SHP77 (cell line): ENCODE measurements at places on chromosomes 3 and 15.

- no peak for DNase-seq
Observed at GRCh38 chr3:23159929-23160328, 43.2 kb upstream of the UBE2E2 start.

DNA sequence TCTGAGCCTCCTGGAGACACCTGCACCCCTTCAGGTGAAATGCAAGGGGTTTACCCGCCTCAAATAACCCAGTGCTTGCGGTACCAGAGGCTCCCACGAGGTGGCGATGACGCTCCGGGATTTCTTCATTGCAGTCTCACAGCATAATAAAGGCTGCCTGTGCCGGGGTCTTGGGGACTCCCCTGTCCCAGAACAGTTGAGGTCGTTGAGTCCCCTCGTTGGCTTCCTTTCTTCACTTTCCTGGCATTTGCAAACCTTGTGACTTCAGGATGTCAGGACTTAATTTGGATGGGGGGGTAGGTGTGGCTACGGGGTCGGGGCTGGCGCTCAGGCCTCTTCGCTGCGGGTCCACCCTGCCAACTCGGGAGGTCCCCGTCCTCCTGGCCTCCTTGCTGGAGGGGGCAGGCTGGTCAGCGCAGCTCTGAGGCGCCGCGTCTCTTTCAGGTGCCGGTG, 1.3 kb downstream of the GNAT1 start:
- DNase-seq: peak; percentile 30

- DNase-seq: no peak
Observed at GRCh38 chr3:187196573-187197334, 532 bp upstream of the RTP1 start.

DNA sequence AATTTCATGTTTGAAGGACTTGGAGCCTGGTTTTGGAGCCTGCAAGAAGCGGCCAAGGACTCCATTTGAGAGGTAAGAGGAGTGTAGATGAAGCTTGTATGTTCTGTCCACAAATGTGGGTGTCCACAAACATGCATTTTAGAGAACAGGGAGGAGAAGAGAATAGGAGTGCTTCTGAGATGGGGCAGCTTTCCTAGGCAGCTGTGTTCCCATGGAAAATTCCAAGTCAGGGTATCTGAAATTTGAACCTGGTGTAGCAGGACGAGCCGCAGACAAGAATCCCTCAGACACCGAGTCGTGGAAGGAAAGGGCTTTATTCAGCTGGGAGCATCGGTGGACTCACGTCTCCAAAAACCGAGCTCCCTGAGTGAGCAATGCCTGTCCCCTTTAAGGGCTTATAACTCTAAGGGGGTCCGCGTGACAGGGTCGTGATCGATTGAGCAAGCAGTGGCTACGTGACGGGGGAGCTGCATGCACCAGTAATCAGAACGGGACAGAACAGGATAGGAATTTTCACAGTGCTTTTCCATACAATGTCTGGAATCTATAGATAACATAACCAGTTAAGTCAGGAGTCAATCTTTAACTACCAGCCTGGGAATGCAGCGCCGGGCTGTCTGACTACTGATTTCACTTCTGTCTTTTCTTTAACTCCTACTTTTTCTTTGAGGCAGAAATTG, 71.4 kb upstream of the WDR72 start:
- DNase-seq: no peak

DNA sequence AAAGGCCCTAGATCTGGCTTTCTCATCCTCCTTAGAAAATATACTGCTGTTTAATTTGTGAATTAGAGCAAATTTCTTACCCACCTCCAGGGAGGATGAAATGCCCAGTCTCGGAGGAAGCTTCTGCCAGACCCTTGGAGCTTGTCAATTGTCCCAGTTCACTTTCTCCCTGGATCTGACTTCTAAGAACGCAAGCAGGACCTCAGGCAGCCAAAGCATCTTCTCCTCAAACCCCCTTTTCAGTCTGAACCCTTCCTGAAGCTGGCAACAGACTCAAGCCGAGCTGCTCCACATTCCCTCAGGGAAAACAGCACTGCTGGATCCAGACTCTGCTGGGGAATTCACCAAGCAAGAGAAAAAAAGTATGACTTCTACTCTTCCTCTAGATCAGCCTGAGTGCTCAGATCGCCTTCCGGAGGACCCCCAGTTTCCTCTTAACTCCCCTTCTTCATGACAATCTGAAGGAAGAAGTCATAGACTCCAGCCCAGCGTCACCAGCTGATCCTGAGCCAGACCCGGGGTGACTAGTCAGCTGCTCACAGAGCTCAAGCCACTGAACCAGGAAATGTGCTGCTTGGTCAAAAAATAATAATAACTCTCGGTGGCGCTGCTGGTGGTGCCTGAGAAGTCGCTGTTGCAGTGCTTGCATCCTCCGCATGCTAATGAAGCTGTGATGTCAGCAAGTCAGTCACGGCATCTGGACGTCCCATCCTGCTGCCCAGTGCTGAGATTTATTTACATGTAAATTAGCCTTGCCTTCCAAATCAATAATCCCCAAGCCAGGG, at the start of gene PRICKLE2:
Gene PRICKLE2, minus strand, starts transcription at position 641 of the 785 bp plus-strand sequence. CDS start 26,539 bp downstream, outside the sequence.
- DNase-seq: peak; percentile 41

- DNase-seq: peak; percentile 10
Observed at GRCh38 chr15:65766422-65767263, 25.4 kb downstream of the DENND4A start.

GRCh38 chr3:159322322-159322939, 520.6 kb downstream of the MFSD1 start:
- DNase-seq: peak; percentile 23

GRCh38 chr3:67288466-67289106, 290.5 kb downstream of the KBTBD8 start:
- no peak for DNase-seq

DNA sequence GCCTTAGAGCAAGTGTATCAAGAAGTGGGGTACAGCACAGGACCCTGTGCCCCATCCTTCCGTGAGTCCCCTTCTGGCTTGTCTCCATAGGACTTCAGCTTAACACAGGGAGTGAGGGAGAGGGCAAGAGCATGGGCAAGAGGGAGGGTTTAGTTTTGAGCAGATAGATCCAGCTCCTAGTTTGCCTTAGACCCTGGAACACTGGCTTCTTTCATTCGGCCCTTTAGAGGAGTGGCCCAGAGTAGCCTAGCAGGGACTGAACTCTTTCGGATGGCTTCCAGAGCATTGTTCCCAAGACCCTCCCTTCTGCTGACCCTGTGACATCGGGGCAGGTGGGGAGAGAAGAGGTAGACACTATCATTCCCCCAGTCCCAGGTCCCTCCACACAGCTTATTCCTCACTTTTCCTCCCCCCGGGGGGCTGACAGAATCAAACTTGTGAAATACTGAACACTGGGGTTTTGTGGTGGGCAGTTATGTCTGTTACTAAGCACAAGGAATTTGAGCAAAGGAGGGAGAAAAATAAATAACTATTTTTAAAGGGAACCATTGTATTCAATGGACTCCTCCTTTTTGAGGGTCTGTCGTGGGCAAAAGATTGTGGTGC, 289.6 kb upstream of the C2CD4B start:
- DNase-seq: no peak

GRCh38 chr3:144160627-144161026, 189.0 kb downstream of the DIPK2A start:
- DNase-seq: no peak

DNA sequence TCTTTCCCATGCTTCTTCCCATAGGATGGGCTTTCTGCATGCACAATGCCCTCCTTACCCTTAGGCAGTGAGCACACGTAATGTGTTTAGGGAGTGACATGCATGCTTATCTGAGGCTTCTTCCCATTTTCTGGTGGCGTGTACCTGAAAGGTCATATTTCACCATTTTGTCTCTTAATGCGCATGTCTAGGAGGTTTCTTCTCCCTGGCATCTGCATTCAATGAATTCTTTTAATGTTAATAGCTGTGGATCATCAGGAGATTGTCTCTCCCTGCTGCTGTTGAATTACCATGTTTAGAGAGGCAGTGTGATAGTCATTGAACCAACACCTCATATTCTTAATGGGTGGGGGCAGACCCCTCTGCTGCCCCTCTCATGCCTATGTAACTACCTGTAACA, 205.6 kb upstream of the SGO1 start:
- no peak for DNase-seq

- DNase-seq: no peak
Observed at GRCh38 chr3:160810362-160811236, 54.6 kb downstream of the PPM1L start.

DNA sequence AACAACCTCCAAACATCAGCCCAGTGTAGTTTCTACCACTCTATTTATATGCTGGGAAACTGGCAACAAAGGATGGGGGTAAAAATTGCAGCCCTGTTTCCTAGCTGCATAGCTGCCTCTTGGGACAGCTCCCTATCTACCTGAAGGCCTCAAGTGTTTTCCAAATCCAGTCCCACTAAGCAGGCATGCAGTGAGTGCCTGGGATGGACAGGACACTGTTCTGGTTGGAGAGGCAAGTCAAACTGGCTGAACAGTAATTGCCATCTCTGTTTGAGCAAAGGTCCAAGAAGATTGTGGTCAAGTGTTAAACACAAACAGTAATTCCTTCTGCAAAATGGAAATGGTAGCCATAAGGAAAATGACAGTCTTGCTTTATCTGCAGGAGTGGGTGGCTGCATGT, 125.4 kb downstream of the FMN1 start:
- no peak for DNase-seq

DNA sequence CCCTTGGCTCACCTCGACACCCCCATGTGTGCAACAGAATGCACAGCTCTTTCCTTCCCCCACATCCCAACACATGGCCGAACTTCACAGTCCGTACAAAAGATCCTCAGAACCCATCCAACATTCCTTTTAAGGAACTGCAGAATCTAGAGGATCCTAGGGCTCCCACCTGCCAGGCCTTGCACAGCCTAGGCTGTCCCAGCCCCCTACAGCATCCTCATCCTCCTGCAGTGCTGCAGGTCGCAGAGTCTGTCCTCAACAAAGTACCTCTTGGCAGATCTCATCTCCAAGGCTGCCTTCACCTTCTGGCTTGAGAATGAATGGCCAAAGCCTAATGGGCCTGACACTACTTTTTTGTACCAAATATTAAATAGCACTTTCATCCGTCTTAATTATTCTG, 19.8 kb downstream of the PRR23E start:
- DNase-seq: no peak

DNA sequence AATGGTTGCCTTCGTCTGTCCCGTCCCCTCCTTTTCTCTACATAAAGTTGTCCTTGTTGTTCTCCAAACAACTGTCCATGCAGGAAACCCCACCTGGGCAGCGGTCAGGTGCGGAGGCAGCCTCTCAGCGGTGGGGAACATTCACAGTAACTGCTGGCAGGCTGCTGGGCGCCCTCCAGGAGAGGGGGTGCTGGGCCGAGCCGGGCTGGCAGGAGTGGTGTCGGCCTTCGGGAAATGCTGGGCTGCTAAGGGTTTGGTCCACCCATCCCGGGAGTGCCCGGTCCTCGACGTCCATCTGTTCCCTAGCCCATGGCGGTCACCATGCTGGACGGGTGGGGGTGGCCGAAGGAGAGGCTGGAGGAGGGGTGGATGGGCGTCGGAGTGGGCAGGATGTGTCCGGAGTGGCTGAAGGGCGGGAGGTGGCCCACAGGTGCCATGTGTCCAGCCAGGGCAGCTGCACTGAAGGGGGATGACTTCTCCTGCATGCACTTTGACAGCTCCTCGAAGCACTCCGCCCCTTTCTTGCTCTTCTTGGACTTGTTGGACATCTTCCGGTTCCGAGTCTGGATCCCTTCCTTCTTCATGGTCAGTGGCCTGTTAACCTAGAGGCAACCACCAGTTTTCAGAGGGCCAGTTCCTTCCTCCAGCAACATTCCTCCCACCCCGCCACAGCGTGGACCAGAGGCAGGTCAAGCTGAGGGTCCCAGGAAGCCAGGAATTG, 12.1 kb downstream of the GATA2 start:
- no peak for DNase-seq

GRCh38 chr3:168973897-168974296, 689.6 kb downstream of the MECOM start:
- no peak for DNase-seq
